ENCODE measurements at places on chromosomes 3 and 15. TPM values are rescaled to one million over a fixed set of nuclear protein-coding genes. Genes with fewer than 3 reads are reported as not detected.

THRB gene
- 0.93 TPM for total RNA-seq

BFSP2 gene
- not detected for total RNA-seq

CDHR4 gene
- not detected for total RNA-seq

BCL2A1 gene
- 1.9 TPM for total RNA-seq

SH2D7 gene
- not detected for total RNA-seq

CIDEC gene
- not detected for total RNA-seq

UQCRC1 gene
- 300 TPM for total RNA-seq

UACA gene
- 122 TPM for total RNA-seq

GREM1 gene
- total RNA-seq: 0.07 TPM

LRRC31 gene
- total RNA-seq: not detected

MAP2K5 gene
- 7.8 TPM for total RNA-seq

Measured in thoracic aorta endothelial cell (primary cell).